ENCODE measurements at places on chromosomes 16 and 17.

DNA sequence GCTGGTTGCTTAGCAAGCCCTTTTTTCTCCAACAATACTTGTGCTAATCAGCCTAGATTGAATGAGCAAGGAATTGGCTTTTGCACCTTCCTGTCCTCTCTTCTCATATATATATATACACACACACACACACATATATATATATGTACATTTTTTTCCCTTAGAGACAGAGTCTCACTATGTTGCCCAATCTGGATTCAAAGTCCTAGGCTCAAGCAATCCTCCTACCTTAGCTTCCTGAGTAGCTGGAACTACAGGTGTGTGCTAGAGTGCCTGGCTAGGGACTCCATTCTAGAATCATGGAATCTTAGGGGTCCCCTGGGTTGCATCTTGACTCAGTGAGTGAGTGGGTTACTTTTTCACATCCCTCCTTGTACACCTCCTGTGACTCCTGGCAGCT, 27.0 kb downstream of the RAI1 start:
- no peak for DNase-seq

- DNase-seq = no peak
These were observed 55.2 kb downstream of the NKD1 start for GRCh38 chr16:50603206-50604064.

GRCh38 chr16:17633181-17633951, 162.6 kb upstream of the XYLT1 start:
- no peak for DNase-seq

DNA sequence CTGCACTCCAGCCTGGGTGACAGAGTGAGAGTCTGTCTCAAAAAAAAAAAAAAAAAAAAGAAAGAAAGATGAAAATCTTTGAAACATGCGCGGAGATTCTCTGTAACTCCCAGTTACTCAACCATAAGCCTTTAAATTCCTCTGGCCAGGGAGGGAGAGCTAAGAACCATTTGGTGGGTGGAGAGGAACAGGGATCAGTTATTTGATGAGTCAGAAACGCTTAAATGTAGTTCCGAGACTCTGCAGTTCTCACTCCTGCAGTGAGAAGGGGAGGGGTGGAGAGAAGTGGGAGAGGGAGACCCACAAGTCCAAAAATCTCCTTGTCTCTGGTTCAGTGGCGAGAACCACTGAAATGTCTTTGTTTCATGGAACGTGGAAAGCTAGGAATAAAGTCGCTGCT, 266.7 kb downstream of the SOX9 start:
- DNase-seq = no peak

DNA sequence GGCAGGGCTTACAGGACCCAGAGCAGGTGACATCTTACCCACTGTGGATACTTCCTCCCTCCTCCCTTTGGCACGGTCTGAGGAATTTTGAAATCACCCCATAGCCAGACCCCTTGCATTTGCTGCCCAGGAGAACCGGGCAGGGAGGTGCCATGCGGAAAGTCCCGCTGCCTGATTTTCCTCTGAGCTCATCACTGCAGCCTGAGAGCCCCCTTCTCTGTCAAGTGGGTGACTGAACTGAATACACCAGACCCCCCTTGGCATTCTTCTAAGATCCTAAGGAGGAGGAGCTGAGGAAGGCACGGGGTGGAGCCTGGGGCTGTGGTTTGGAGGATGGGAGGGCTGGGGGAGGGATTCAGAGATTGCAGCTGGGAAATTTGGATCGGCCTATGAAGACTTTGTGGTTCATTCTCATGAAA, 173.4 kb downstream of the RAB11FIP4 start:
- no peak for DNase-seq

- DNase-seq = no peak
These were observed 225.1 kb downstream of the SPECC1 start for GRCh38 chr17:20234276-20234675.

GRCh38 chr16:79434771-79435170, 165.8 kb downstream of the MAF start:
- no peak for DNase-seq

- no peak for DNase-seq
These were observed at the start of gene CCL14 for GRCh38 chr17:35986643-35987042. CCL14 (minus strand) TSS chr17:35986729; CDS start chr17:35986649, 80 bp downstream.

DNA sequence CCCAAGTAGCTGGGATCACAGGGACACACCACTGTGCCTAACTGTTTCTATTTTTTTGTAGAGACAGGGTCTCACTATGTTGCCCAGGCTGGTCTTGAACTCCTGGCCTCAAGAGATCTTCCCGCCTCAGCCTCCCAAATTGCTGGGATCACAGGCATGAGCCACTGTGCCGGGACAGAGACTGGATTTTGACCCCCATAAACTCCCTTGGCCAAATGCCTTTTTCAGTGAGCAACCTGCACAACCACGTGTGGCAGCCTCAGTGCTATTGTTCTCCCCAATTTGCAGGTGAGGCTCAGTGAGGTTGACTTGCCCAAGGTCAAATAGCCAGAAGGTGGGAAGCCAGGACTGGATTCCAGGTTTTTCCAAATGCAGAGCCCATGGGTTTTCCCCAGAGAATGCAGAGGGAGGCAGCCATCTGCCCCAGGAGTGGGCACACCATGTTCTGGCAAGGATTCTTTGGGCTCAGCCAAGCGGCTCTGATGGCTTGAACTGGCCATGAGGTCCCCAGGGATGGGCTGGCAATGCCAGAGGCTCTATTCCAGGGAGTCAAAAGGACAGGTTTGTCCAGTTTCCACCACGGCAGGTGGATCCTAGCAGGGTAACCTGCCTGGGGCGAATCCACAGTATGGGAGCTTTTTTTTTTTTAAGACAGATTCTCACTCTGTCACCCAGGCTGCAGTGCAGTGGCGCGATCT, 1.8 kb downstream of the IL27 start:
- no peak for DNase-seq
